ENCODE measurements at places on chromosomes 3 and 15.

DNA sequence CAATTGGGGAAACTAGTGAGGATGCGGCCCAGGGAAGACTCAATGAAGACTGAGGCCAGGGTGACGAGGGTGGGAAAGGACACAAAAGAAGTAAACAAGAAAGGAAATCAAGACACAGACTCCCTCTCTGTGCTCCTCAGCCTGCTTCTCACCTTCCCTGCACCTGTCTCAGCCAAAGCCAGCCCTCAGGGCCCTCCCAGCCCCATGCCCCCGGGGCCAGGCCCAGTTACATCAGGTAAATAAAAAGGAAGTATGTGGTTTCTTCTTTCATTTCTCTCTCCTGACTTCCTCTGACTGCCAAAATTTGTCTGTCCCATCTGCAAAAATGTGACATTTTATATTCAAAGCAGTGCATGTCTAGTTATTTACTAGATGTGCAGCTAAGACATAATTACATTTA is 328.0 kb downstream of the UACA start:
- no peak for DNase-seq

- no peak for DNase-seq
Measured at GRCh38 chr15:82890338-82890994, 62.1 kb downstream of the HOMER2 start.

DNA sequence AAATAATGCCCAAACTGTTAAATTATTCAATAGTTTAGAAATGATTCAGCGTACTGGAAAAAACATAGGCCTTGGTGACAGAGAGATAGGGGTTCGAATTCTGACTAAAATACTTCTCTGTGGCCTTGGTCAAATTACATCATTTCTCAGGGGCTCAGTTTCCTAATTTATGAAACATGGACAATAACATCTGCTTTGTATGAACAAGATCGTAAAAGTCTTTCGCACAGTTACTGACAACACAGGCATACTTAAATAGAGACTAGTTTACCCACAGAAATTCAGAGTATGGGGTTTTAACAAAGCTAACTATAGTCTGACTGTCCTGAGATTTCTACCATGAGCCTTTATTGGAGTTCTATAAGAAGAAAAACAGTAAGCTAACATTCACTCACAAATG is 440.4 kb downstream of the FHIT start:
- DNase-seq = no peak

- no peak for DNase-seq
Measured at GRCh38 chr3:182597621-182598041, 195.7 kb upstream of the ATP11B start.

- DNase-seq = no peak
Measured at GRCh38 chr15:39538936-39539335, 41.9 kb upstream of the THBS1 start.

DNA sequence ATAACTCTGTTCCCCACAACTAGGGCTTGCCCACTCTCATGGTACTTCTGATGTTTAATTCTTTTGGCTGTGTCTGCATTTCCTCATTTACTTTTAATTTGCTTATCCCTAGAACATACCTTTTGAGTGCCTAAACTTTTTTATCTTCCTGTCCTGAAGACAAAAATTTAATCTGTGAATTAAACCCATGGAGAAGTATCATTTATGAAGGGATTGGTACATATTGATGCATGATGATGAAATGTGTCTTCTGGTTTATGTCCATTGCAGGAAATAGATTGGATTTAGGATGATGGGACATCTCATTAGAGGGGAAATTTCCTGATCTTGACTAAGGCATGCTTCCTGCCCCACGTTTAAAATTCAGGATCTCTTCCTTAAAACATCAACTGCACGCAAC is 109.5 kb downstream of the PGPEP1L start:
- no peak for DNase-seq

DNA sequence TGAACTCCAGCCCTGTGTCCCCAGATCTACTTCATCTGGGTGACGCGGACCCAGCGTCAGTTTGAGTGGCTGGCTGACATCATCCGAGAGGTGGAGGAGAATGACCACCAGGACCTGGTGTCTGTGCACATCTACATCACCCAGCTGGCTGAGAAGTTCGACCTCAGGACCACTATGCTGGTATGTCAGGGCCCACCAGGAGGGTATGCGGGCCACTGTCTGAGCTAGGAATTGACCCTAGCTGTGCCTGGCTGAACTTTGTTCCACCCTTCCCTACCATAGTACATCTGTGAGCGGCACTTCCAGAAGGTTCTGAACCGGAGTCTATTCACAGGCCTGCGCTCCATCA is 24.3 kb downstream of the SHF start:
- DNase-seq = no peak

- no peak for DNase-seq
Measured at GRCh38 chr3:172746475-172746874, 4.1 kb upstream of the ECT2 start.

DNA sequence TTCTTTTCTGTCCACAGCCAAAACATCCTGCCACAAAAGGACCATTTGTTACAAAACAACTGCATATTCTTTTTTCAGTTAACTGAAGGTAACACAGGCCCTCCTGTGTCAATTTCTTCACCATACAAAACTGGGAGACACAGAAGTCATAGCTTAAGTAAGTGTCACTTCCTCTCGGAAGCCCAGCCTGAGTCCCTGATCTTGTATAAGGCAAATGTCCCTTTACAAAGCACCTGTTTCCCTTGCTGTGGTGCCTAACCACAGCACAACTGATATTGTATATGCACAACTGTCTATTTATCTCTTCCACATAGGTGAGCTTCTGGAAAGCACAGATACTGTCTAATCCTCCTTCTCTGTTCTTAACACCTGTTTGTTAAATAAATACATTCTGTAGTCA is 293.7 kb downstream of the FHIT start:
- no peak for DNase-seq

GRCh38 chr15:63401078-63401477 is 19.4 kb upstream of the CA12 start:
- no peak for DNase-seq

GRCh38 chr3:126442856-126443242 is 32.8 kb downstream of the ZXDC start:
- no peak for DNase-seq

- no peak for DNase-seq
Measured at GRCh38 chr3:51394541-51394940, 3.5 kb downstream of the RBM15B start.

- peak; percentile 64 for DNase-seq
Measured at GRCh38 chr3:58630076-58630709, 36.4 kb downstream of the FAM3D start.

DNA sequence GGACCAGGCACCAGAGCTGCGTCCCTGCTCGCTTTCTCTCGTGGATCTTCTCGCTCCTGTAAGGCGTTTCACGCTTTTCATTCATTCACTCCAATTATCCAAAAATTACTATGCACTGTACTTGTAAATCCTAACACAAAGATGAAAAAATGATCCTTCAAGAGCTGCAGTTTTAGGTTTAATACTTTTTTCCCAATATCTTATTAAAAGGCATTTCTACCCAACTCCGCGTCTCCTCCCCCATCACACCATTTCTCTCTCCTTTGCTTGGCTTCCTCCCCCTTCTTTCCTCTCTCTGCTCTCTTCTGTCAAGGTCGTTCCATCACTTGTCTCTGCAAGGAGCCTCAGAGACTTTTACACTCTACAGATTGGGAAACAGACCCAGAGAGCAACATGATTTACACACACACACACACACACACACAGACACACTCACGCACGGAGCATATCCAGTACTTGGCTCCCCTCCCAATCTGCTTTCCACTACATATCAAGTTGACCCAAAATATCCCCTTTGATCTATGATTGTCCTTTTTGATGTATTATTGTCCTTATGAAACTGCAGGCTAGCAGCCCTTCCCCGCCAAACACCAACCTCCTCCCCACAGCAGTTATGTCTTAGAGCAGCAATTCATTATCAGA is 479 bp upstream of the CLDN1 start:
- DNase-seq = peak; percentile 2

GRCh38 chr15:98417346-98417745 is 231.0 kb upstream of the IGF1R start:
- DNase-seq = no peak

DNA sequence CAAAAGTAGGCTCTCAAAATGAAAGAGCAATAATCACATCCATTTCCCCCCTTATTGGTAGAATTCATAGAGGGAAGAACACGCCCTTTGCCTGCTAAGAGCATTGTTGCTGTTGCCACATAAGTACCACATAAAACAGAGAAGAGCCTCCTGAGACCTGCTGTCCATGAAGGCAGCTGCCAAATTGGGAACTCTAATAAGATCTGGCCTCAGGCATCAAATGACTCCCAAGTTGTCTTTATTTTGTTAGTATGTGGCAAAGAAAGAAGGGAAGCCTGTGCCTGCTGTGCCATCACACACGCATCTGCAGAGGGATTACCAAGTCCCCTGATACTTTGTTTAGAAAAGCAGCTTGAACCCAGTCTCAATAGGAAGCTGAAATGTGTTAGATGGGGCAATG is 23.9 kb downstream of the VGLL3 start:
- no peak for DNase-seq

- DNase-seq = no peak
Measured at GRCh38 chr3:41518626-41519025, 319.3 kb downstream of the CTNNB1 start.

GRCh38 chr15:81107889-81108288 is 26.2 kb upstream of the CFAP161 start:
- peak; percentile 90 for DNase-seq

DNA sequence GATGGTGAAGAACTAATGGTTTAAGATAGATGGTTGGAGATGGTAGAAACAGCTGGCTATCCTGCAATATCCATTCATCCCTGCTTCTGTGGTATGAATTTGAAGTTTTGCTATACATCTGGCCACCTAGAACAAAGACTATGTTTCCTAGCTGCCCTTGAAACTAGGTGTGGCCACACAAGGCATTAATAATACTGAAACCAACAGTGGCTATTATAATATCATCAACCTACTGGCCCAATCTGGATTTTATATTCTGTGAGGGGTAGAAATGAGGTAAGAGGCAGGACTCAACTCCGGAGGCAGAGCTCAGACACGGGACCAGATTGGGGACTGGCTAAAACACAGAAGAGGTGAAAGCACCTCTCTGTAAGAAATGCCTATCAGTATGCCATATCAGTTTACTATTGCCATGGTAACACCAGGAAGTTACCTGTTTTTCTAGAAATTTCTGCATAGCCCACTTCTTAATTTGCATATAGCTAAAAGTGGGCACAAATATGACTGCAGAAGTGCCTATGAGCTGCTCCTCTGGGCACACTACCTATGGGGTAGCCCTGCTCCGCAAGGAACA is 8.4 kb downstream of the IFT80 start:
- DNase-seq = no peak

DNA sequence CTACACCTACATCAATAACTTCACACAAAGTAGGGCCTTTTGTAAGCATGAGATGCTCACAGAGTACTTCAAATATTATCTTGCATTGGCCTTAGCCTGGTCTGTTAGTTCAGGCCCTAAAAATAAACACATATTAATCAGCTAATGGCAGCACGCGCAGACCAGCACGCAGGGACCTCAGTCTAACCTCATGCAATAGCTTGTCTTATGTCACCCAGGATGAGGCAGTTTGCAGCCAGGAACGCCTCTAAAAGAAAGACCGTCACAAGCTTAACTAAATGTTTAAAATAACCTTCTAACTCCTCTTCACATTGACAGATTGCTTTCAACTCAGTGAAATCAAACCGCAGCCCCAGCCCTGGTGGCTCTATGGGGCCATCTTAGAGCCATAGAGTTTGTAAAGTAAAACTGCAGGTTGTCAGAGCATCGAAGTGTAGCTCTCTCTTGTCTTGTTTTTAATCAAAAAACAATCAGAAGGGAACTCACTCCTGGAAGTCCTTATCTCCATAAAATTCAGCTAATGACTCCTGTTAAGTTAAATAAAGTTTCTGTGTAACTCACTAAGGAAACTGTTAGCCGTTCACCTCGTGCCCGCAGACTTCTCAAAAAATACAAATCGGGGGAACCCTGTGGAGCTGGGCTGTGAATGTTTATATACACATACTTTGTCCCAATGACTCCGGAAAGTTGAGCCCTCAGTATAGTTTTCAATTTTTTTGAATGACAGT is 212.6 kb downstream of the CDIN1 start:
- no peak for DNase-seq

- no peak for DNase-seq
Measured at GRCh38 chr3:42544492-42545283, 37.1 kb downstream of the SEC22C start.

GRCh38 chr3:79109754-79110153 is 658.0 kb downstream of the ROBO1 start:
- no peak for DNase-seq

DNA sequence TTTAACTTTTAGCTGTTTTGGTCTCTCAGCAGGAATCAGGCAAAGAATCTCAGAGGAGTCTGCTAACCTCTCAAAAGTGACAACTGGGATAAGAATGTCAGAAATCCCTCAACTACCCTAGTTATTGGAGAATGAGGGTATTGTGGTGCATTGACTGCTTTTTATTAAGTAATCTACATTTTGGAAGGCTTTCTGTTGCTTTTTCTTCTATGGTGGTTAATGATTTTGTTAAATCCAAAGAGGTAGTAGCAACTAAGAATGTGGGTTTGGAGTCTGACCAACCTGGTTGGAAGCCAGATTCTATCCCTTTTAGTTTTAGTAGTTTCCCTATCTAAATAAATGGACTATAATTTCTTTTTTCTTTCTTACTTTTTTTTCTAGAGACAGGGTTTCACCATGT is 94.7 kb upstream of the RNF7 start:
- no peak for DNase-seq

GRCh38 chr3:14768182-14768790 is 50.5 kb upstream of the FGD5 start:
- no peak for DNase-seq

GRCh38 chr3:168060317-168060716 is 35.4 kb downstream of the GOLIM4 start:
- no peak for DNase-seq

DNA sequence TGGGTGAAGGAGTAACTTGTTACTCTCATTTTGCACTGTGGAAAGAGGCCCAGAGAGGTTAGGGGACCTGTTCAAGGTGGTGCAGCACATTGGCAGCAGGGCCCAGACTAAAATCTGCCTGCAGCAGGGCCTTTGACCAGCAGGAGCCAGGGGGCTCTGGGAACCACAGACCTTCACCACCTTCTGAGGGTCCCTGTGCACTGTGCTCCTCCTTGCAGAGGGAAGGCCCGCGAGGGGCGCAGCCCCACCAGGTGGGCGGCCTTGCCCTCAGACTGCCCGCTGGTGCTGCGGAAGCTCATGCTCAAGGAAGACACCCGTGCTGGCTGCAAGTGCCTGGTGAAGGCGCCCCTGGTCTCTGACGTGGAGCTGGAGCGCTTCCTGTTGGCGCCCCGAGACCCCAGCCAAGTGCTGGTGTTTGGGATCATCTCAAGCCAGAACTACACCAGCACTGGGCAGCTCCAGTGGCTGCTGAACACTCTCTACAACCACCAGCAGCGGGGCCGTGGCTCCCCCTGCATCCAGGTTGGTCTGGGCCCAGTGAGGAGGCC is 61.5 kb upstream of the FGD5 start:
- no peak for DNase-seq

GRCh38 chr15:54803134-54803808 is 393.5 kb downstream of the RSL24D1 start:
- DNase-seq = peak; percentile 92

All from inflammatory macrophage treated with lipopolysaccharide for 4 hours (primary cell).